NCI-H1048 (cell line): ENCODE measurements at places on chromosomes 5 and 9.

DNA sequence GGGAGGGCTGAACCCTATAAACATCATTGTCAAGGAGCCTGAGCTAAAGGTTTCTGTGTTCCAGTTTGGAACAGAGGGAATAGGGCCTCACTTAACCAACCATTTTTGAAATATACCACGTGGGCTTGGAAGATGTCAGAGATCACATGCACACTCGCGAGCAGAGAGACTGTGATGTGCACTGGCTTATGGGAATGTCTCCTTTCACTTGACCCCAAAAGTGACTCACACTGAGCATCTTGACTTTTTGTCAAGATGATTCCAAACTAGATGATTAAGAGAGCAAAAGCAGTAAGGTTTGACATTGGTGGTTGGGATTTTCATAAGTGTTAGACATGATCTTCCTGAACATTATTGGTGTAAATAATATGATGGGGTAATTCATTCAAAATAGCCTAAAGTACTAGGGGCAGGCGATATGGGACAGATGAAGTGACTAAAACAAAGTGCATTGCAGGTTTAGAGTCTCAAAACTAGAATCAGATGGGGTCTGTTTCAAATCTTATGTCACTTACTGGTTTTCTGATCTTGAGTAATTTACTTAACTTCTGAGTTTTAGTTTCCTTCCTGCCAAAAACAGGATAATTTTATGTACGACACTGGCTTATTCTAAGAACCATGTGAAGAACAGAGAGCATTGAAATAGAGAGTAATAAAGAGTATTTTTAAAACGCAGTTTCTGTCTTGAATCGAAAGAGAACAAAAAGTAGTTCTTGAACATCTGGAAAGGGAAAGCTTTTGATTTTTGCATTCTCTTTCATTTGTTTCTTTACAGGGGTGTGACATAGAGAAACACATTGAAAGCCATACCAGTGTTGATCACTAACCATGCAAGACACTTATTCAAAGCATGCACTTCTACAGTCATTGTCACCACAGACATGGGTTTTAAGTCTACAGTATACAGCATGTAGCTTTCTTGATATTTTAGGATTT lies 383.0 kb downstream of the DIRAS2 start:
- no peak for DNase-seq

- no peak for DNase-seq
These were observed 503.4 kb downstream of the NFIB start for GRCh38 chr9:13810510-13810909.

DNA sequence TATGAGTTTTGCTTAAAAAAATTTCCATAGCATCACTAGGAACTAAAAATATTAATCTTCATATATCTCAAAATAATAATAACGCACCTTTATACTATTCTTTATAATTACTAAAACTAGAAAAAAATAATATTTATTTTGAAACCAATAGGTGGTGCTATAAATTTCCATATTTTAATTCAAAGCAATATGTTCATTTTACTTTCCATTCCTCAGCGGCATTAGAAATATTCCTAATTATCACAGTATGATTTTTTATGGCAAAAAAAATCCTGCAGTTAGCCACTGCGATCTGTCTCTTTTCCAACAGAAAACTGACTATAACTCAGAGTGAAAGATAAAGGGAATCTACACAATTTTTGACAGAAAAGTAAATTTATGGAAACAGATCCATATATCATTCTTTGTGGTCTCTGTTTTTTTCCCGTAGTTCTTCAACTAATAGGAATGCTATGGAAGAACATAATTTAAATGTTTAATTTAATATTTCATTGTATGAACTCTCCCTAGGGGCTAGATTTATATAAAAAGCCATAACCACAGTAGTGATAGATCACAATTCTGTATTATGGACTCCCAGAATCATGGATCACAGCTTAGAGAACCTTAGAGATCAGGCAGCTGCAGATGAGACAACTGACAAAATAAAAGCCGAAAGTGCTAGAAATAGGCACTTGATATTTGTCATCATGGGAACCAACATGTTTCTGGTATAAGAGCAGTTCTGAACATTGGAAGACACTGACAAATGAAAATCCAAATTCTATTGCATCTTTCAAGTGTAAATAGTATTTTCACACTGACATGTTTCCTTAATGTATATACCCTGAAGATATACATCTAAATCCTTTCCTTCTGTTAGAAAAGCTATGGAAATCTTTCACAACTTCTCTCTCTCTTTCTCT lies 167.7 kb upstream of the MPDZ start:
- no peak for DNase-seq

DNA sequence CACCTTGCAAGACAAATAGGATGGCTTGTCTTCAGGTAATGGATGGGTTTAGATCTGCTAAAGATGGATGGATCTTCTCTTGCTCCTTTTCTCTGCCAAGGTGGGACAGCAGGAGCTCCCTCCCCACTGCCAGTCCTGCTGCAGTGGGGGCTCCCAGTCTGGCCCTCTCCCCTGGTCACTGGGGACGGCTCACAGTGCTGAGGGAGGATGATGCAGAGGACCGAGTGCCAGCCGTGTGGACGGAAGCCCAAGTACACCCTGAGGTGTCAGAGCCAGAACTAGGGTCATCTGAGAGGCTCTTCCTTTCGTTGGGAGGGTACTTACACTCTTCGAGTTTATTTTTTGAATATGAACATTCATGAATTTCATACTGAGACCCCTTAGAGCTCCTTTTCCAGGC lies 5.7 kb downstream of the CCDC69 start:
- DNase-seq, result no peak

- DNase-seq, result no peak
These were observed 16.3 kb downstream of the LPCAT1 start for GRCh38 chr5:1507457-1507856.

- no peak for DNase-seq
These were observed at the start of gene GCNT4 for GRCh38 chr5:75052192-75053053. TSS of gene GCNT4 (minus strand) at chr5:75052558. CDS start at chr5:75030037, 22,521 bp downstream.

DNA sequence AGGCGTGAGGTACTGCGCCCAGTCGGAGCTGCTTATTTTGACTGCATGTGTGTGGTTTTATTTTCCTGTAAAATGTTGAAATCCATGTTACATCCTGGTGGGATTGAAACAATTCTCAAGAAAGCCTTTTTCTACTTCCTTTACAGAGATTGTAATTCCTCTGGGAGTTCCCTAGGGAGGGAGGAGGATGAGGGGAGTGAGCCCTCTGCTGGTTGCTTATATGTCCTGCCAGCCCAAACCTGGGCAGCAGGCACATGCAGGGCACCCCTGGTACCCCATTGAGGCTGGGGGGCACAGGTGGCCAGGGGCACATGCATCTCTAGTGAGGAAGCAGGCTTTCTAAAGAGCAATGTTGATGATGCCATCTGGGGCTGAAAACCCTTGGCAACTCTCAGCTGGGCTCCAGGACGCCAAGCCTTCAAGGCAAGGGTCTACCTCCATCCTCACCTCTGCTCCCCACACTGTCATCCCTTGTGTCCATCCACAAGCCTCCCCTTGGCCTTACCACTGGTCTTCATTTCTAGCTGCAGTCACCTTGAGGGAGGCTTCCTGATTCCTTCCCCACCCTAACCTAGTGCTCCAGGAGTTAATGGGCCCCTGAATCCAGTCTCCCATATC lies 84.7 kb upstream of the TNFSF8 start:
- peak; percentile 9 for DNase-seq

DNA sequence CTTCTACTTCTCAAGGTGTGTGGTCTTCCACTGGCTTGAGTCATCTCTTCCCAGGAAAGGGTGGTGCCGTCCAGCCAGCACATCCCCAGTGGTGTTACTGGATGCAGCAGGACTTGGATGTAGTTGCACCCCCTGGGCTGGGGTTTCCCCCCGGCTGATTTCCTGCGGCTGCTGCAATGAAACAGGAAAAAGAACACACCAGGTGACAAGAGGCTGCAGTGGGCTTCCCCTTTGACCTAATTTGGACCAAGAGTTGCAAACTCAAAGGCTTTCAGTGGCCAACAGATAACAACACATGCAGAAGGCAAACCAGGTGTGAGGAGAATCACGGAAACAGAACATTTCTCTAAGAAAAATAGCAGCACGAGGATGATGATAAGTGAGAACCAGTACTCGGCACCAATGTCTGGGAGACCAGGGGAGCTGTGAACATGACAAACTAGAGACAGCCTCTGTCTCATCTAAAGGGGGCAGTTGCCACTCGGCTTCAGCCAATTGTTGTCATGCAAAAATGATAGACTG lies 83.7 kb downstream of the PDE6A start:
- no peak for DNase-seq
